Activated CD4-positive, alpha-beta T cell treated with anti-CD3 and anti-CD28 coated beads, Interleukin-10, Interleukin-2, amounts not matched to agents 100 ng/mL and 50 ng/mL, durations not matched to agents 16 hours and 8 hours (primary cell): ENCODE measurements at places on chromosomes 3 and 15.

GRCh38 chr3:132926098-132926497 is 112.1 kb upstream of the TMEM108 start:
- DNase-seq: no peak

GRCh38 chr3:65927576-65927975 is 111.1 kb downstream of the MAGI1 start:
- DNase-seq: no peak

- DNase-seq: peak; percentile 92
Observed at GRCh38 chr3:36876181-36876936, 68.5 kb downstream of the TRANK1 start.

- DNase-seq: no peak
Observed at GRCh38 chr3:71285086-71285485, 298.4 kb downstream of the FOXP1 start.

GRCh38 chr3:31621314-31621713 is 88.6 kb downstream of the STT3B start:
- DNase-seq: no peak

DNA sequence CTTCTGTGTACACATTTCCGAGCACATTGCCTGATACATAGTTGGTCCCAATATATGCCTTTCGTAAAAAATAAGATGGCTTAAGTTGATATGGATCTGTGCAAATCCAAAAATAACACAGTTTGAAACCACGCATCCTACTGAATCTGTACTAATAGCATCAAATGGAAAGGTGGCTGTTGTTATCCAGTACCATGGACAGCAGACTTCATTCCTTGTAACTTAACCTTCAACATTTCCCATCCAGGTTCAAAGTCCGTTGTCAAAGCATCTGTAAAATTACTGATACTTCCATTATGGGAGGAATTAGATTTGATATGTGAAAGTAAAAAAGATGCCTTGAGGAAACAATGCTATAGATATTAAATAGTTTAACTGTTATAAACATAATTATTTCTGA is 65.5 kb upstream of the C3orf49 start:
- no peak for DNase-seq

DNA sequence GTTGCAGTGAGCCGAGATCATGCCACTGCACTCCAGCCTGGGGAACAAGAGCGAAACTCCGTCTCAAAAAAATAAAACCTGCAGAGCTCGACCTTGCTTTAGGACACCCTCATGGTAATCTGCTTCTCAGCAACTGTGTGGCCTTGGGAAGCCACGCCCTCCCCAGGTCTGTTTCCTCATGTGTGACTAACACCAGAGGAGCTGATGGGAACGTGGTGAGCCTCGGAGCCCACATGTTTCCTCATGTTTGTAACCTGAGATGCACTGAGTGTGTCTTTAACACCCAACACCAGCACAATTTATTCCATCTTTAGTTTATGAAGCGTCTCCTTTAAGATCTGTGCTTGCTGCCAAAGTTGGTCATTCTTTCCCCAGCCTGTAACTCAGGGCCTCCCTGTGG is 142.8 kb downstream of the OCA2 start:
- DNase-seq: no peak

GRCh38 chr3:18669374-18669773 is 244.2 kb upstream of the SATB1 start:
- peak; percentile 88 for DNase-seq

- DNase-seq: no peak
Observed at GRCh38 chr3:69079269-69080159, 651 bp downstream of the UBA3 start.

- DNase-seq: no peak
Observed at GRCh38 chr15:41930221-41930866, 36.5 kb upstream of the SPTBN5 start.

- peak; percentile 6 for DNase-seq
Observed at GRCh38 chr15:88166082-88166993, 90.2 kb downstream of the NTRK3 start.

- no peak for DNase-seq
Observed at GRCh38 chr3:184096811-184097383, at the start of gene HTR3E. Gene HTR3E, plus strand, starts transcription at chr3:184097064. Its CDS starts 466 bp downstream, at chr3:184097530.

DNA sequence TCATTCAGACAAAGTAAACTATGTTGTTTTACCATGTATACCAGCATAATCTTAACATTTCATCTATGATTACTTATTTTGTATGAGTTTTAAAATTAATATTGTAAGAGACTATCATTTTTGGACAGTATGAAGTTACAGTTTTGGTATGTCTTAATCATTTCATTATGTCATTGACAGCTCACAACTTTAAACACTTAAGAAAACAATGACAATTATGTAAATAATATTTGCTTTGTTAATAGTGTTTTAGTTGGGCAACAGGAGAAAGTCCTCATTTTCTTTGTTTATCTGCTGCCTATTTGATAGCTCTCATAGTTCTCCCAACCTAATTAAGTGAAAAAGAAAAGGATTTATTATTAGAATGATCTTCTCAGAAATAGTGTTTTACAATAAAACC is 80.2 kb downstream of the MEF2A start:
- no peak for DNase-seq

- no peak for DNase-seq
Observed at GRCh38 chr3:8891774-8892173, 71.5 kb downstream of the RAD18 start.

DNA sequence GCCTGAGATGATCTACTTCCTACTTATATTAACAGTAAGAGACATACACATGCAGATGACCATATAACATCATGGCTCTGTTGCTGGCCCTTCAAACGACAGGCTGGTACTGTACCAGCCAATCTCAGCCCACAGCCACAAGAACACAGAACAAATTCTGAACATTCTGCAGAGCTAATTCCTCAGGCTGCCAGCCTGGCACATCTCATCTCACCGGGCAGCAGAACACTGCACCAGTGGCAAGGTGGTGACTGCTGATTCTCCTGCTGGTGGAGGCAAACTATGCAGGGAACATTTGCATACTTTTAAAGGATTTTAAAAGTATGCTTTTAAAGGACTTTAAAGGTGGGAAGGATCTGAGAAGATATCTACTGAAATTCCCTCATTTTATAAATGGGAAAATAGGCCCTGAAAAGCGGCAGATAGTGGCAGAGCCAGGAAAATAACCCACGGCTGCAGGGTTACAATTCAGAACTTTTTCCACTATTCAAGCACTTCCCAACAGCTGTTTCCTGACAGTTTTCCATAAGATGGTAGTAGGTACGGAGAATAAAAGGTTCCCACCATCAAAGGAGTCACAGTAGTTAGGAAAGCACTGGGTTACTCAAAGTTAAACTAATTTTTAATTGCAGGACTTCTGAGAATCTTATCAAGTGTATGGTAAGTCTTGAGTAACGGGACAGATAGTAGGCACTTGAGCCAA is 37.3 kb downstream of the SUMF1 start:
- DNase-seq: no peak

DNA sequence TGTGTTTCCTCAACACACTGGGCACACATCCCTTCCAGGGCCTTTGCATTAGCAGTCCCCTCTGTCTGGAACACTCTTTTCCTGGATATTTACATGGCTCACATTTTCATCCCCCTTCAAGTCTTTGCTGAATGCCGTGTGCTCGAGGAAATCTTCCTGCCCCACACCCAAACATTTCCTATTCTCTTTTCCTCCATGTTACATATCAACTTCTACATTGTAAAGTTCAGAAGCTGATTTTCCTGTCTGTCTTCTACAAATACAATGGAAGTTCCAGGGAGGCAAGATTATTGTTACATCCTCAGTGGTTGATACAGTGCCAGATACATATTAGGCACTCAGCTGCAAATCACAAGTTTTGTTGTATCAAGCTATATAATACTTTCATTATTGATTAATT is 4.1 kb downstream of the ACAD11 start:
- no peak for DNase-seq

DNA sequence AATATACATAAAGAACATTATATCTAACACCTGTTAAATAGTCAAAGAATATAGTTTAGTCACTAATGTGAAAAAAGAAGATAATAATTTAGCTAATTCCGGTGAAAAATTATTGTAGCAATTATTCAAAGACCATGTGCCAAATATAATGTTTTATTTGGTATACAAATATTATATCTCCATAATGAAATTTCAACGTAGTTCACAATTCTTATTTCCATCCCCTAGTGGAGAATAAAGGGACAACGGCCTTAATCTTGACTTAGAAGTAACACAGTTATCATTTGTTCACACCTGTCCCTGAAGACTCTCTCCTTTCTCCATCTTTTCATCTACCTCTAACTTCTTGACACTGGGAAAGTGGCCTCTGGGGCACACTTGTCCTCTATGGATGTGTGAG is 213.4 kb downstream of the ERC2 start:
- DNase-seq: no peak

- DNase-seq: peak; percentile 76
Observed at GRCh38 chr15:58545307-58546065, 113.7 kb downstream of the LIPC start.

GRCh38 chr3:149299938-149300801 is 33.3 kb downstream of the TM4SF18 start:
- DNase-seq: peak; percentile 49

DNA sequence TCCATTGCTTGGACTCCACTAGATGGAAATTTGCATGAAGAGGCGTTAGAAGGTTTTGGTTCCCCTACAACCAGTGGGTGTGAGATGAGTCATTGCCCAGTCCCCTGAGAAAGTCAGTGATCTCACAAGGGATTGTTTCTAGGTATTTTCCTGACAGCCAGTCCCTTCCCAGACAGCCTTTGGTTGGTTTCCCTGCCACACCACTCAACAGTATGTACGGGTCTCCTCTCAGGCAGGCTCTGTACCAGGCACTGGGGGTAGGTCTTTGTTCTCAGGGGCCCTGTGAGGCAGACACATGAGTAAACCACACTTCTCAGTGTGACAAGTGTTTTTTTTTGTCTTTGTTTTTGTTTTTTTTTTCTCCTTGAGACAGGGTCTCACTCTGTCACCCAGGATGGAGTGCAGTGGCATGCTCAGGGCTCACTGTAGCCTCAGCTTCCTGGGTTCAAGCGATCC is 4.0 kb downstream of the LAMP3 start:
- peak; percentile 65 for DNase-seq

DNA sequence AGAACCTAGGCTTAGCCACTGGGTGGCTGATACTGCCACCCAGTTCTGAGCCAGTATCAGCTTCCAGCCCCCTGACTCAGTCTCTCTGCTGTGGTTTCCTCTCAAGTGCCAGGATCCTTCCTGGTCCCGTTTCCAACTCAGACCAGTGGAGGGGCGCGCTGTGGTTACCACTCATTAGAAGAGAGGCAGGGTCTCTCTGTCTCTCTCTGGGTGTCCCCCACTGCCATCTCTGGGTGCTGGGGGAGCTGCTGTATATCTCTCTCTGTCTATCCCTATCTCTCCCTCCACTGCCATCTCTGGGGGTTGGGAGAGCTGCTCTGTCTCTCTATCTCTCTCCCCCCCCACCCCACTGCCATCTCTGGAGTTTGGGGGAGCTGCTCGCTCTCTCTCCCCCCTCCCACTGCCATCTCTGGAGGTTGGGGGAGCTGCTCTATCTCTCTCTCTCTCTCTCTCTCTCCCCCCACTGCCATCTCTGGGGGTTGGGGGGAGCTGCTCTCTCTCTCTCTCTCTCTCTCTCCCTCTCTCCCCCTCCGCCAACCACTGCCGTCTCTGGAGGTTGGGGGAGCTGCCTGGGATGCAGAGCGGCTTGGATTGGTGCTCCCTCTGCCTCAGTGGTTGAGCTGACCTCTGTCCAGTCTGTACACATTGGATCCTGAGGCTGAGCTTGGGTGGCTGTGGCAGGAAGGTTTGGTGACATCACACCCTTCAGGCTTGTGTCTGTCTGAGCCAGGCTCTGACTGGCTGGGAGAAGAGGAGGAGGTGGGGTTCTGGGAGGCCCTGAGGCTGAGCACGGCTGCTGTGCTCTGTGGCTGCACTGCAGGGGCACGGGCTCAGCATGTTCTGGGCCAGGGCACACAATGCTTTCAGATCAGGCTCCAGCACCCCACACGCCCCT is 98.9 kb downstream of the APBA2 start:
- DNase-seq: no peak

- DNase-seq: no peak
Observed at GRCh38 chr3:146162561-146162960, 1.6 kb upstream of the PLOD2 start.

DNA sequence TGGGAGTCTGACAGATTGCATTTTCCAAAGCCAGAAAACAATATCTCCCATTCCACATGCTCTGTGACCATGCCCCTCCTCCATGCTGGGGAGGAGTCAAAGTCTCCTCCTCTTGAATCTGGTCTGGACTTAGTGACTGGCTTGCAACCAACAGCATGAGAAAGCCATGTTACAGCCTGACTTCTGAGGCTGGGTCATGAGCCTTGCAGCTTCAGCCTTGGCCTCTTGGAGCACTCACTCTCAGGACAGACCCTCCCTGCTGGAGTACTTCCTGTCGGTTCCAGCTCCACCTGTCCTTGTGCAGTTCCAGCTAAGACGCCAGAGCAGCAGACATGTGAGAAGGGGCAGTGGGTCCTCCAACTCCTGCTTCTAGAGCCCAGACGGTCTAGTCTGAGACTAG is 49.7 kb upstream of the RBSN start:
- no peak for DNase-seq
